RPMI7951 (cell line): ENCODE measurements at places on chromosomes 12 and 14.

DNA sequence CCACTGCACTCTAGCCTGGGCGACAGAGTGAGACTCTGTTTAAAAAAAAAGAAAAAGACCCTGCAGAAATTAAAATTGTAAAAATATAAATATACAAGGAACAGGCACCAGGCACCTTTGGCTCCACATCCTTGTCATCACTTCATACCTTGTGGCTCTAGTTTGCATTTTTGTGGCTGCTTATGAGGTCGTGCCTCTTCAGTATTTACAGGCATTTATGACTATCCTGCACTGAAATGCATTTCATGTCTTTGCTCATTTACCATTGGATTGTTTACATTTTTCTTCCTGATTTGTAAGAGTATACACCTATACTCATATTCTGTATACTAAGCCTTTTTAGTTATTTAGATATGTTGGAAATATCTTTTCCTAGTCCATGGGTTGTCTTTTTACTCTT, 20.1 kb downstream of the BICD1 start:
- no peak for DNase-seq

GRCh38 chr12:57611827-57612710, 834 bp downstream of the ARHGEF25 start:
- no peak for DNase-seq

DNA sequence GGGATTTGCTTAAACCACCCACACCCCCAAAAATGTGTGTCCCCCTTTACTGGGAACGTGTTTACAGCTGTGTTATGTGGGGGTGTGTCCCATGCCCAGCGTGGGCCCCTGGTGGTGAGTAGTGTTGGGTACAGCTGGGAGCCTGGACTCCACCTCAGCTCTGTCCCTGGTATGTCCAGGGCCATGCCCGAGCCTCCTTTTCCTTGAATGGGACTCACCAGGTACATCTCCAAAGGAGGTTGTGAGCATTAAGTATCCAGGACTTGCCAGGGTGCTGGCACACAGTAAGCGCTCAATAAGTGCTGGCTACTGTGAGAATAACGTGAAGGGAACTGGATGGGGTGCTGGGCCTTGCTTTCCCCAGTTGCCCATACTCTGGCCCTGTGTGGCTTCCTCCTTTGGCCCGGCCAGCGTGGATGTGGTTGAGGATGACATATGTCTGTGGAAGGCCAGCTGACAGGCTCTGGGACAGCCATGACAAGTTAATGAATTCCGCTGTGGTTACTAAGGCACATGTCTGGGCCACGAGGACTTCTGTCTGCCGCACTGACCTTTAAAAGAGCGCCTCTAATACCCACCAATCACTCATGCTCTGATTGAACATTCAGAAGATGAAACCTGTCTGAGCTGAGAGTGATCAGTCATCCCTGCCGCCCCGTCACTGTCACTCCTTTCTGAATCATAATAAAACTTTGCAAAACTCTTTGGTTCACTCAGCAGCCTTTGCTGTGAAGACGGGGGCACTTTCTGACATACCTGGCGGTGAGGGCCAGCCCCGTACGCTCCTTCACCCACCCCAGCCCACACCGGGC, 74.7 kb downstream of the DIO3 start:
- DNase-seq, result peak; percentile 37

DNA sequence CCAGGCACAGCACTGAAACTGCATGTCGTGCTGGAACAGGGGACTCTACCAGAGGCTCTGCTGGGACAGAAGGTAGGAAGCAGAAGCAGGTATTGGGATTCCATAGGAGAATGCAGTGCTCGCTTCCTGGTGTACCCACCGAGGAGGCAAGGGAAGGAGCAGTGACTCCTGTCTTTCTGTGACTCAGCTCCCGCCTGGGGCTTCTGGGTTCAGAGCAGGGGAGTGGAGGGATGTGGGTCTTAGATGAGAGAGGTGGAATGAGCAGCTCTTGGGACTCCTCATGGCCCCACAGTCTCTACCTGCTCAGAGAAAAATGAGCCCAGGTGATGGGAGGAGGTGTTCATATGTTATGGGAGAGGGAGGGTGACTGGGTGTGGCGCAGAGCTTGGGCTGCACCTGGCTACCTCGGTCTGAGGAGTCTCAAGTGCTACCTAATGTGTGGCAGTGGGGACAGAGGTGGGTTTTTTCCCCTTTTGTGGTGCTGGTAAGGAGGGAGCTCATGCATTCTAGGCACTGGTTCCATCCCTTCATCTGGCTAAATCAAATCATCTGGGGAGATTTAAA, 26.3 kb downstream of the WNT5B start:
- DNase-seq, result no peak

DNA sequence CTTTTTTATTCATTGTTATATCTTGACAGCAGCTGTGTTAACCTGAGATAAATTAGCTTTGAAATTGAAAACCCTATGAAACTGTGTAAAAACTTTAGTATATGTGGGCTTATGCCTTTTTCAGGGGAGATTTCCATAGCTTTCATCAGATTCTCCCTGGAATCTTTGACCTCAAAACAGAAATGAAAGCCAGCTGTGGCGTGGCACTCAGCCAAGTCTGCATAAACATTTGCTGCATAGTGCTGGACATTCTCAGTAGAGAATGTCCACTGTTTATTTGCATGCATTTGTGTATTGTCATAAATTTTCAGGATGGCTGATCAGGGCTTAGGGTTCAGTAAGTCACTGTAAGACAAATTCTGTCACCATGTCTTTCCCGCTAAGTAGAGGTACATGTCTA, 115.3 kb upstream of the NAP1L1 start:
- peak; percentile 84 for DNase-seq

DNA sequence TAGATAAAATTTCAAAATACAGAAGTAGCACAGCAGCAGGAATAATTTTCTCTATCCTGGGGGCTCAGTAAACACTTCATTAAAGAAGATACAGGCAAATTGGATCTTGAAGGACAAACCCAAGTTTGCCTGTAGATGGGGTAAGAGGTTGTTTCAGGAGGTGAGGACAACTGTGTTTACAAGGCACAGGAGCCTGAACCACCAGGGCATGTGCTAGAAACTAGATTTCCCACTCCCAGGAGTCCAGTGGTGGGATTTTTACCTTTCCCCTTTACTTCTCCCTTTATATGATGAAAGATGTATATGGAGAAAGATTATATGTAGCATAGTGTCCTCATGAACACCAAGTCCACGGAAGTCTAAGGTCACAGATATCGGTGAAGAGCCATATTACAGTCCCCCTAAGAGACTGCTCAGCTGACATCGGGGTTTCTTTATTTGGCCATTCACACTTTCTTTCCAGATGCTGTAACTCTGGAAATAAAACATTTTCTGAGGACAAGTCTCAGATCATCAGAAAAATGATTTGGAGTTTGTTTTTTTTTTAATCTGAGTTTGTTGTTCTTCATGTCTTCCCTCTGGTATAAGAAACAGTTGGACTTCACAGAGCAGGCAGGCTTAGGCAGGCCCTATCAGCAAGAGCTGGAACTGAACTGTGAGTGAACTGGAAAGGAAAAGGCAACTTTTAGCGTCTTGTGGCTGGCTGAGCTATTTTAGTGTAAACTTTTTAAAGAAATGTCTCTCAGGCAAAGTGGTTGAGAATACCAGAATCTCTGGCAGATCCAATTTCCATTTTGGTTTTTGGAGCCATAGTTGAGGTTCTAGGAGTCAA, 8.0 kb upstream of the EVL start:
- no peak for DNase-seq

- DNase-seq, result no peak
Observed at GRCh38 chr14:44995770-44996294, 33.8 kb downstream of the TOGARAM1 start.

DNA sequence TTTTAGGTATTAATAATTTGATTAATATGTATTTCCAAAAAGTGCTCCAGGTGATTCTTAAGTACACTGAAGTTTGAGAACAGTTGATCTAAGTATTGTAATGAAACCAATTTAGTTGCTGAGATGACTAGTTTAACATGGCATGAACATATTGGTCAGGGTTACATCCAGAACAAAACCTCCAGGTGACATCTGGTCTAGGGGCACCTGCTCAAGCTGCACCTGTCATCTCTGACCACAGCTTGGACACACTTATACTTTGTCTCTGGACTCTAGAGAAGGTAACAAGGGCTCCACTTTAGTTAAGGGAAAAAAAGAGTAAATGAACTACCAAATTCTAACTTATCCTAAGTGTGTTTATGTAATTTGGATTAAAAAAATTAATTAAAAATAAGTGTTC, 8.1 kb downstream of the ARID2 start:
- DNase-seq, result no peak

DNA sequence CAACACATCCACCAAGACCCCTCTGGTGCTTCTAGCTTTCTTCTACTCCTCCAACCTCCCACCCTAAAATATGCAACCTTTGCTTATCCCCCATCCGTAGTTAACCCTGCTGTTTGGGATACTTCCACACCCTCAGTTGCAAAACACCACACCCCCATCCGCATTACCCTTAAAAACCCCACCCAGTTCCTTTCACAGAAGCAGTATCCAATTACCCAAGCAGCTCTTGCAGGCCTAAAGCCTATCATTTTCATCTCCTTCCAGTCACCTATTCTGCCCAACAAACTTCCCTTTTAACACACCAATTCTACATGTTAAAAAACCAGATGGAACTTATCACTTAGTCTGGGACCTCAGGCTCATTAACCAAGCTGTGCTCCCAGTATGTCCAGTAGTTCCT, 88.2 kb downstream of the TMTC3 start:
- no peak for DNase-seq

GRCh38 chr14:44165286-44165685, 341.8 kb downstream of the FSCB start:
- DNase-seq, result no peak

GRCh38 chr12:70692681-70693288, 55.6 kb upstream of the PTPRB start:
- peak; percentile 46 for DNase-seq

DNA sequence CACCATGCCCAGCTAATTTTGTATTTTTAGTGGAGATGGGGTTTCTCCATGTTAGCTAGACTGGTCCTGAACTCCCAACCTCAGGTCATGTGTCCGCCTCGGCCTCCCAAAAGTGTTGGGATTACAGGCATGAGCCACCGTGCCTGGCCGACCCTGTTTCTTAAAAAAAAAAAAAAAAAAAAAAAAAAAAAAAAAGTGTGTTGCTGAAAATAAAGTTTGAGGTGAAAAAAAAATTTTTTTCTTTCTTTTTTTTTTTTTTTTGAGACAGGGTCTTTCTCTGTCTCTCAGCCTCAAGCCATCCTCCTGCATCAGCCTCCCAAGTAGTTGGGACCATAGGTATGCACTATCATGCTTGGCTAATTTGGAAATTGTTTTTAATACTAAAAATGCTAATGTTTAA, 11.3 kb downstream of the RBM25 start:
- DNase-seq, result no peak

GRCh38 chr12:109571773-109572505, 1.4 kb downstream of the MMAB start:
- no peak for DNase-seq

DNA sequence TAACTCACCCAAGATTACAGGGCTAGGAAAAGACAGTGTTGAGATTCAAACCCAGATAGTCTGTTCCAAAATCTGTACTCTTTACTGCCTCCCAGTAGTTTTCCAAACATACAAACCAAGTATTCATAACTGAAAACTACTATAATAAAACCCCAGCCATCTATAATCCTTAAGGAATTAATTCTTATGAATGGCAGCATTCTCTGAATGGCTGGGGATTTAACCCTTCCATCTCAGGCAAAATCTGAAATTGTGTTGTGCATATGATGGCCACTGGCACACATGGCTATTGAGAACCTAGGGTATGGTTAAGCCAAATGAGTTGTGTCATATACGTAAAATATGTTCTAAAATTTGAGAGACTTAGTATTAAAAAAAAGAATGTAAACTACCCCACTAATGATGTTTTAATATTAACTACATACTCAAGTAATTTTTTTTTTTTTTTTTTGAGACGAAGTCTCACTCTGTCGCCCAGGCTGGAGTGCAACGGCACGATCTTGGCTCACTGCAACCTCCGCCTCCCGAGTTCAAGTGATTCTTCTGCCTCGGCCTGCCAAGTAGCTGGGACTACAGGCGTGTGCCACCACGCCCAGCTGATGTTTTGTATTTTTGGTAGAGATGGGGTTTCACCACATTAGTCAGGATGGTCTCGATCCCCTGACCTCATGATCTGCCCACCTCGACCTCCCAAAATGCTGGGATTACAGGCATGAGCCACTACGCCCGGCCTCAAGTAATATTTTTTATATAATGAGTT, 16.7 kb downstream of the PPP1R13B start:
- no peak for DNase-seq

DNA sequence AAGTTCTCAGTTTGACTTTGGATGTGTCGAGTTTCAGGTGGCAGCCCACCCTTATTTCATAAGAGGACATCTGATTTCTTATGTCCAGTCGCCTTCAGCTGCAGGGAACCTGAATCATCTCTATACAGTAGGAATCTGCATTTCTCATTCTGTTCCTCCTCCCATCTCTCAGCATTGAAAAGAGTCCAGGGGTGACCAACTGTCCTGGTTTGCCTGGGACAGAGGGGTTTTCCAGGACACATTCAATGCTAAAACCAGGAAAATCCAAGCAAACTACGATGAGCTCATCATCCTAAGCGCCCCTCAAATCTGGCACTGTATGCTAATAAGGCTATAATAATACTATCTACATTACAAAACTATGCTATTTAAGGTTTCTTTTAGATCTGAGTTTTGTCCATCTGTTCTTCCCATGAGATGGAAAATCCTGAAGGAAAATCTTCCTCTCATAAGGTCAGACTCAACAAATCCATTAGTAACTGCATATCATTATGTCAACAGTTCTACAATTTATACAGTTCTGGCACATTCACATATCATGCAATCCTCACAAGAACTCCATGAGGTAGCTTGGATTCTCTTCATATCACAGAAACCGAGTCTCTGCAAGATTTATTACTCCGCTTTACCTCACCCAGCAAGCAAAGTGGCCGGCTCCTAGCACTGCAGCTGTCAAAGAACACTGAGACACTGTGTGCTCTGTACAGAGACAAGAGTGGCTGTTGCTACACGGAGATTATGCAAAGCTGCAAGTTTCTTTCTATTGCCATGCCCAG, 15.6 kb upstream of the CALM1 start:
- peak; percentile 10 for DNase-seq

- no peak for DNase-seq
Observed at GRCh38 chr12:122934722-122935121, 31.5 kb downstream of the ABCB9 start.

- no peak for DNase-seq
Observed at GRCh38 chr12:124938108-124938507, 23.7 kb upstream of the UBC start.

- DNase-seq, result no peak
Observed at GRCh38 chr14:77037215-77037937, 8.9 kb upstream of the IRF2BPL start.

DNA sequence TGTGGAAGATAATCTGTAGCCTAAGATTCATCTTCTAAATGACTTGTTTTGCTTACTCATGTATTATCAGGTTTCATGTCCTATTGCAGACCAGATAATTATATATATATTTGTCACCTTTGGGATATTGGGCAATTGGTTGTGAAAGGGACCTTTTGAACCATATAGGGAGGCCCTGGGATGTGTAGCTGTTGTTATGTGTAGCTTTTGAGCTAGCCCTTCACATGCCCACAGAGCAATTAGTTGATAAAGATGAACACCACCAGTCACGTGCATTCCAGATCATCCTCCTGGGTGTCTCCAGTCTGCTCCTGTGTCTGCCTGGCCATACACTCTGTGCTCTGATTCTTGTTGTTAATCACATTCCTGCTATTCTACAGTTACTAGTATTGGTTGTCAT, 431.2 kb upstream of the FBXO33 start:
- DNase-seq, result no peak
